ENCODE measurements at places on chromosomes 1 and 21. TPM values are rescaled to one million over a fixed set of nuclear protein-coding genes. Genes with fewer than 3 reads are reported as not detected.

DNA sequence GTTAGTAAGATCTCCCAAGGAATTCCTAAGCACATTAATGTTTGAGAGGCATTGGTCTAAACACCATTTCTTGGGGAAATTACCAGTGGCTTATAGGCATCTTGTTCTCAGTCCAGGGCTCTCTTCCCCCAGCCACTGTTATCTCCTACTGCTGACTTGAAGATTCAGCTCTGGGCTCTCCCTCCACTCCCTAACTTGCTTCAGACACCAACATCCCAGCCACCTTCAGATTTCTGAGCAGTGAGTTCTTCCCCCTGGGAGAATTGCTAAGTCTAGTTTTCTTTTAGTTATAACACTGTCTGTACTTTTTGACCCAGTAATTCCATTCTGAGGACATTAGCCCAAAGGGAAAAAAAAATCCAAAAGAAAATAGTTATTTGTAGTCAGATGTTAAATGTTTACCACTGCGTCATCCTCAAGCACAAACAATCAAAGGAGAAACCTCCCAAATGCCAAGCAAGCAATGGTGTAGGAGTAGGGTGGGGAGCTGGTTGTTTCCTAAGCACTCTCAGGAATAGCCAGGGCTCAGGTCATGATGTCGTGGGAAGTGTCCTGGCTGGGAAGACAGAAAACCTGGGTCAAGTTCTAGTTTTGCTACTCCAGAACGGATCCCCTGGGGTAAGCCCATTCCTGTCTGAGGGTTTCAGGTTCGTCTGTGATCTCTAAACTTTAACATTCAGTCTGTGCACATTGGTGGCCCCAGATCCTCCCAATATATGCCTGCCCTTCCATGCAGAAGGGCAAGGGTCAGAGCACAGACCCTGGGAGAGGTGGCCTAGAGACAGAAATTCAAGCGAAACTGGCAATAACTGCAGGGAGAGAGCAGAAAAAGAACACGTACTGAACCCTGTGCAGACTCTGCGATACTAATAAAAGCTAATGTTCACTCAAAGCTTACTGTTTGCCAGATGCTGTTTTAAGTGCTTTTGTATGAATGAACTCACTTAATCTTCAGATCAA, 191.1 kb upstream of the FGGY start:
- DNase-seq = no peak

DNA sequence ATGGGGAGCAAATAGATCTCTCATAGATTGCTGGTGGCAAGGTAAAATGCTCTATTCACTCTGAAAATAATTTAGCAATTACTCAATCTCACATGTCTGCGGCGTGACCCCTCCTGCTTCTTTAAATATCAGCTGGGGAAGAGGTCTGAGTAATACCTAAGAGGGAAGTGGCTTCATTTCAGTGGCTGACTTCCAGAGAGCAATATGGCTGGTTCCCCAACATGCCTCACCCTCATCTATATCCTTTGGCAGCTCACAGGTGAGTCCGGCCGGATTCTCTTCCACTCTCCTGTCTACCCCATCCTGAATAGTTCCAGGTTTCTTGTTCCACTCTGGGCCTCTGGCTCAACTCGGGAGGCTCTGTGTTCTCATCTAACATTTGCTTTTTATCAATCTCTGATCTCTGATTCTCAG, at the start of gene SLAMF7:
Gene SLAMF7, plus strand, starts transcription at position 150 of the 414 bp plus-strand sequence. Its CDS starts 55 bp downstream, at position 205.
- DNase-seq = peak; percentile 20

DNA sequence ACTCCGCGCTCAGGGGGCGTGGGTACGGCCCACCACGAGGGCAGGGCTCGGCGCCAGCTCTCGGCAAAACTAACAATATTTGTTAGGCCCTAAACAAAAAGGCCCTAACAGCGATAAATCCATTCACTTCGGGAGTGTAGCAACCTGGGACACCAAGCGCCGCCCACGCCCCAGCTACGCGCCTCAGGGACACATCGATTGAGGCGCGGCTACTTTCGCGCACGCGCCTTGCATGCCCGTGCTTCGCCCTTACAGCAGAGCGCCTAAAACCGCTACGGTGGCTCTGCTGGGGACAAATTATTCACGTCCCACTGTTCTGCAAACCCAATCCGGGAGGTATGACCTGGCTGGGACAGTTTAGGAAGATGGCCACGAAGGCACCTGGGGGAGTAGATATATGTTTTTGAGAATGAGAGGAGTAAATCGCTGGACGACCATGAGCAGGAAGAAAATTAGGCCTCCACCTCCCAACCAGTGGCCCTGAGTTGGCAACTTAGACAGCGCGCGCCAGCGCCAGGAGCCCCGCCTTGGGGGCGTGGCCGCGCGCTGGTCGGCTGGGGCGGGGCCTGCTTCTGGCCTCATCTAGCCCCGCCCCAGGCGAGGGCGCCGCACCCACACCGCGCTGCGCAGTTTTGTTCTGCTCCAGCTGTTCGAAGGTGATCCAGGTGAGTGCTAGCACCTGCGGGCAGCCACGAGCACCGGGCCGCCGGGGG, at the start of gene MGST3:
Gene MGST3, plus strand, starts transcription at position 606 of the 713 bp plus-strand sequence. CDS start 18,614 bp downstream, outside the sequence.
- peak; percentile 96 for DNase-seq

The FAM229A gene
- 0.12 TPM for total RNA-seq
